ENCODE measurements at places on chromosomes 13 and 19.

- no peak for DNase-seq
Measured at GRCh38 chr13:63629591-63629990, 2213.9 kb upstream of the PCDH20 start.

- DNase-seq: no peak
Measured at GRCh38 chr13:77316430-77316829, 10.5 kb downstream of the MYCBP2 start.

DNA sequence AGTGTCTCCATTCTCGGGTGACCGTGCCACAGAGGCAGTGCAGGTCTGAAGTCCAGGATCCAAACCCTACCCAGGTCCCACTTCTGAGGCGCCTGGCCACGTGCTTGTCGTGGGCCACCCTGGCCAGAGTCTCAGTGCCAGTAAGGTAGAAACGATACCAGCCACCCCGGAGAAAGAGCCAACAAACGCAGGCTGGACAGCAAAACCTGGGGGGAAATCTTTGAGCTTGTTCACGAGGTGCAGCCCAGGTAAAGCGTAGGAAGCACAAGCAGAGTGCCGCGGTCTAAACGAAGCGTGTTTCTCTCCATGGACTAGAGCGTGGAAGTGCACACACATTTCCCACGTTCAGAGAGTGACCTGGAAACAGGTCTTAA lies 95.6 kb downstream of the ATP11A start:
- DNase-seq: no peak

GRCh38 chr19:19417628-19418245 lies 12.3 kb downstream of the GATAD2A start:
- DNase-seq: no peak

GRCh38 chr13:98022210-98022609 lies 68.7 kb downstream of the IPO5 start:
- DNase-seq: no peak

- no peak for DNase-seq
Measured at GRCh38 chr19:18366021-18366435, 19.9 kb upstream of the GDF15 start.

DNA sequence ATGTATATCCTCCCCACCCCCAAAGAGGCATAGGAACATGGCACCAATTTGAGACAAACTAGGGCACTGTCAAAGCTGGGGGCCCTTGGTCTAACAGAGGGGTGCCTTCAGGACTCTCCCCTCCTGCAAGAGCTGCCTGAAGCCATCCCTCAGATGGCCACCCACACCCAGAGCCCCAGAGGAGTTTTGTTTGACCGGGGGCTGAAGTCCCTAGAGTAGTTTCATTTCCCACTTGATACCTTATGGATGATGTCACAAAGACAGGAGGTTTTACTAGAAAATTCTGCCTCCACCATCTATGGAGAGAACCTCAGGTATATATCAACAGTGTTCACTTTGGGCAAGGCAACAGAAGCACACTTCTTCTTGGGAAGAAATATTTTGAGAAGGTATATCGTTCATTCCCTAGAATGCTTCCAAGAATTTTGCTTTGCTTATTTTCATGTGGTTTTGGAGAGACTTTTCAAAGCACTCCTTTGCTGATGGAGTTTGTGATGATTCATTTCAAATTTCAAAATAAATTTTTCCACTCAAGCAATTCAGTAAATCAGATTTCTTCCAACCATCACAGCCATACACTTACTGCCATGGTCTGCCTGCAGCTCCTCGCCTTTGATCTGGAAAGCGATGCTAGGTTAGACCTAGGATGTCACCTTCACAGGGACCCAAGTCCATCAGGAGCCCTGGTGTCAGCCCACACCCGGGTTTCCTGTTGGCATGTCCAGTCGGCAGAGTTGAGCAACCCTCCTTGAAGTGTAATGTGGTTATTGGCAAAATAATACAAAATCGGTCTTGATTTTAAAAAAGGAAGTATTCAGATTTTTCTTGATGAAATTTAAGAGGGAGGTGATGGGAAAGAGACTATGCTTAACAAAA lies 207.0 kb downstream of the SHISA2 start:
- no peak for DNase-seq

- DNase-seq: no peak
Measured at GRCh38 chr13:99514801-99515200, 13.5 kb downstream of the TM9SF2 start.

DNA sequence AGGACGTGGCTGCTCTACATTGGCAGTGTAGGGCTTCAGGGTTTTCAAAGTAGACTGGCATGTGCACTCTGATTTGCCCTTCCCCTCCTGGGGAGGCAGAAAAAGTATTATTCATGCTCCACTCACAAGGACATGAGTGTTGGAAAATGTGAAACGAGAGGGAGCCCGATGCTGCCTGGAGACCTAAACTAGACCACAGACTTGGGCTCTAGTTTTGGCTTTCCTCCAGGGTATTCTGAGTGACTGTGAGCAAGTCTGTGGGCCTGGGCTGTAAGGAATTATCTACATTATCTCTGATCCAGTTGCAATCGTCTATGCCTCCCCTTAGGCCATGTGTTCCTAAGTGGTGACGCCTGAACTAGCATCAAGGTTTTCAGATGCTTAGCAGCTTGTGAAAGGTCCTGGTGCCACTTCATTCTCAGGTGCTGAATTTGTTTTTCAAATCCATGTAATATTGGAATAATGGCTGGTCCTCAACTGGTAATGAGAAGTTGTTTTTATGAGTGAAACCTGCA lies 55.0 kb downstream of the MRPL57 start:
- no peak for DNase-seq

Data from Kasumi-1 (cell line).